ENCODE measurements at places on chromosomes 2 and 18. TPM values are rescaled to one million over a fixed set of nuclear protein-coding genes. Genes with fewer than 3 reads are reported as not detected.

GRCh38 chr18:51051105-51051712 is 21.2 kb downstream of the SMAD4 start:
- H3K36me3 ChIP-seq, result no peaks in the 10 kb centered on the region
- no peaks in the 10 kb centered on the region for H3K27me3 ChIP-seq
- H3K27ac ChIP-seq, result no peak overlapping the region
- no peak overlapping the region for H3K4me3 ChIP-seq
- peaks cover 5% of the 10 kb centered on the region for H3K4me1 ChIP-seq

Gene ARHGEF33
- total RNA-seq, result 6.2 TPM

GRCh38 chr2:207762146-207762545 is 7.6 kb downstream of the FZD5 start:
- H3K4me1 ChIP-seq, result no peaks in the 10 kb centered on the region
- no peaks in the 10 kb centered on the region for H3K36me3 ChIP-seq
- H3K27ac ChIP-seq, result no peak overlapping the region
- DNase-seq, result no peak
- H3K4me3 ChIP-seq, result no peak overlapping the region
- no peaks in the 10 kb centered on the region for H3K27me3 ChIP-seq

DNA sequence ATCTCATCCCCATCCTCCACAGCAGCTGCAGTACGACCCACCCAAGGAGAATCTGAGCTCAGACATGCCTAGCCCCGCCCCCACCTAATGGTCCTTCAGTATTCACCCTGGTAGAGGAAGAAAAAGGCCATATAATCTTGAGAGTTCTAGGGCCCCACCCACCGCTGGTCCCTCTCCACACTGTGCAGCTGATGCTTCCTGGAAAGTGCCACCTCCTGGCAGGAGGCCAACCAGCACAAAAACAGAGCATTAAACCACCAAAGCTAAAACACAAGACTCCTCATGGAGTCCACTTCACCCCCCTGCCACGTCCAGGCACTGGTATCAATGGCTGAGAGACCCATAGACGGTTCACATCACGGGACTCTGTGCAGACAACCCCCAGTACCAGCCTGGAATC is 40.7 kb downstream of the MC4R start:
- H3K27me3 ChIP-seq, result no peaks in the 10 kb centered on the region
- no peaks in the 10 kb centered on the region for H3K4me1 ChIP-seq
- no peak overlapping the region for H3K27ac ChIP-seq
- no peak overlapping the region for H3K4me3 ChIP-seq
- H3K36me3 ChIP-seq, result no peaks in the 10 kb centered on the region
- DNase-seq, result no peak

DNA sequence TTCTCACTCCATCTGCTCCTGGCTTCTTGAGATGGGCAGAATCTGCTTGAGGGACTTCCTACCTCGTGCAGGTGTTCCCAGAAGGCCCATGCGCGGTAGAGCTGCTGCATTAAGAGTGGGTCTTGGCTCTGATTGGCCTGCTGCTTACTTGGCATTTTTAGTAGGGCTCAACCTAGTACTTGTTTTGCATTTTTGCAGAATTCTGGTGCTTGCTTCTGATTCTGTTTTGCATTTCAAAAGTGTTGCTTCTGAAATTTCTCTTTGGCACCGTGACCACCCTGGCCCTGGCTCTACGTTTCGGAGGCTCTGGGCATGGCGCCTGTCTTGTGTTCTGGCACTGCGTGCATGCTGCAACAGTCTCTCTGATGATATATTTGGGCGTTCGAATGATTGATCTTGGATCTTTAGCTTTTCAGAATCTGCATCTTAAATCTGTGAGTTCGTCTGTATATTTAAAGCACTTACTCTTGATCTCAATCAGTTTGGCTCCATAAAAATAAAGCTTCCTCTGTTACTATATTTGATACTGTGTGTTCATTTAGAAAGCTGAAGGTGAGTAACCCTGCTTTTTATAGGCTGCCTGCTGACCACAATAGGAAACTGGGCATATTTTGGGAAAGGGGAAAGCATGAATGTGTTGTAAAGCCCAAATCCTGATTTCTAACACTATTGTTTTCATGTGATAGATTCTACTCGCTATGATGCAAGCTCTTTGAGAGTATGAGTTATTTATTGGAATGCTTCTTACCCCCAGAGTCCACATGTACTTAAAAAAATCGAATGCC is 22.2 kb downstream of the EFR3B start:
- DNase-seq, result no peak
- H3K4me1 ChIP-seq, result no peaks in the 10 kb centered on the region
- H3K27ac ChIP-seq, result no peak overlapping the region
- no peak overlapping the region for H3K4me3 ChIP-seq

Gene EVX2
- 1.5 TPM for total RNA-seq

GRCh38 chr18:49305688-49306336 is 154.6 kb downstream of the DYM start:
- H3K4me3 ChIP-seq, result no peak overlapping the region
- no peaks in the 10 kb centered on the region for H3K36me3 ChIP-seq
- H3K4me1 ChIP-seq, result no peaks in the 10 kb centered on the region
- no peak for DNase-seq
- H3K27me3 ChIP-seq, result no peaks in the 10 kb centered on the region
- no peak overlapping the region for H3K27ac ChIP-seq

GRCh38 chr2:219961947-219962498 is 334.6 kb downstream of the SLC4A3 start:
- H3K4me3 ChIP-seq, result no peak overlapping the region
- no peaks in the 10 kb centered on the region for H3K36me3 ChIP-seq
- H3K4me1 ChIP-seq, result no peaks in the 10 kb centered on the region
- no peaks in the 10 kb centered on the region for H3K27me3 ChIP-seq
- DNase-seq, result no peak

Gene REEP1
- 342 TPM for total RNA-seq

DNA sequence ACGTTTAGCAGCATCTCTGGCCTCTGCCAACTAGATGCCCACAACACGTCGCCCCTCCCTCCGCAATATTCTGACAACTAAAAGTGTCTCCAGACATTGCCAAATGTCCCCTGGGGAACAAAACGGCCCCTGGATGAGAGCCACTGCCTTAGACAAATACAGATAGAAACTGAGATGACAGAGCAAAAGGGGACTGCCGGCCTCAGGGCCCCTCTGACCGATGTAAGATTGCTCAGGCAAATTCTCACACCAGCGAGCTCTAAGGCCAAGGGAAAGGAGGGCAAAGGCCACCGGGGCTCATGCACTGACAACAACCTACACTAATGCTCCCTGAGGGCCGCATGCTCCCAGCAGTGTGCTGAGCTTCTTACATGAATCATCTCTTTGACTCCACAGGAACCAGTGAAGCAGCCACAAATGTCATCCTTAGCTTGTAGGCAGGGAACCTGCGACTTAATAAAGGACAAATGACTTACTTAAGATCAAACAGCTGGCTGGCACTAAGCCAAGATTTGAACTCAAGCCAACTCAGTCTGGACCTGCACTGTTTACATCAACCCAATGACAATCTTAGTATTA is 228.5 kb downstream of the TTC32 start:
- H3K4me1 ChIP-seq, result no peaks in the 10 kb centered on the region
- no peaks in the 10 kb centered on the region for H3K27me3 ChIP-seq
- no peak overlapping the region for H3K4me3 ChIP-seq
- no peak for DNase-seq
- no peak overlapping the region for H3K27ac ChIP-seq
